Activated naive CD8-positive, alpha-beta T cell treated with anti-CD3 and anti-CD28 coated beads for 36 hours (primary cell): ENCODE measurements at places on chromosomes 6 and 20.

DNA sequence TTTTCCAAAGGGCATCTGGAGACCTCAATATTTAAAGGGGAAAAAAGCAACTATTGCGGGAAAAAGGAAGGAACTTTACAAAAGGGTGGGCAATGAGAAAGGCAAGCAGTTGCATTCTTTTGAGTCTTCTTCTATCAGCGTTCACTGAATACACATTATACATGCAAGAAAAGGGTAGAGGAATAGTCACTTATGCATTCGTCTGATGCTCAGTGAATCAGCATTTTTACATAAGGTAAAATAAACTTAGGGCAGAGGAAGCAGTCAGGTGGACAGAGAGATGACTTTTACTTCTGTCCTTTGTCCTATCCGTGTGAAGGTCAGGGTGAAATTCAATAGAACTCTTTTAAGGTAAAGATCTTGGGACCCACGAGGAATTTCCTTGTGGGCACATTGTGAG is 49.3 kb downstream of the PRND start:
- DNase-seq: no peak

DNA sequence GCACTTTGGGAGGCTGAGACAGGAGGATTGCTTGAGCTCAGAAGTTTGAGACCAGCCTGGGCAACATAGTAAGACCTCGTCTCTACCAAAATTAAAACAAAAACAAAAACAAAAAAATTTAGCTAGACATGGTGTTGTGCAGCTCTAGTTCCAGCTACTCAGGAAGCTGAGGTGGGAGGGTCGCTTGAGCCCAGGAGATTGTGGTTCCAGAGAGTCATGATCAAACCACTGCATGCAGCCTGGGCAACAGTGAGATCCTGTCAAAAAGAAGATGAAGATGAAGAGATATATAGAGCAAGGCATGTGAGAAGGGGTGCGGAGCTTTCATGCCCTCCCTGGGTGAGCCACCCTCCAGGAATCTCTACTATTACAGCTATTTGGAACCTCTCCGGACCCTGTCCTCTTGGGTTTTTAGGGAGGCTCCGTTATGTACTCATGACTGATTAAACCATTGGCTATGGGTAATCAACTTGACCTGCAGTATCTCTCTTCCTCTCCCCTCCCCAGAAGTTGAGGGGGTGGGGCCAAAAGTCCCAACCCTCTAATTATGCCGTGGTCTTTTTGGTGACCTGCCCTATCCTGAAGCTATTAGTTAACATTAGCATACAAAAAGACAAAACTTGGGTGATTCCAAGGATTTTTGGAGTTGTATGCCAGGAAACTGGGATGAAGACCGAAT is 9.0 kb downstream of the POLH start:
- no peak for DNase-seq

DNA sequence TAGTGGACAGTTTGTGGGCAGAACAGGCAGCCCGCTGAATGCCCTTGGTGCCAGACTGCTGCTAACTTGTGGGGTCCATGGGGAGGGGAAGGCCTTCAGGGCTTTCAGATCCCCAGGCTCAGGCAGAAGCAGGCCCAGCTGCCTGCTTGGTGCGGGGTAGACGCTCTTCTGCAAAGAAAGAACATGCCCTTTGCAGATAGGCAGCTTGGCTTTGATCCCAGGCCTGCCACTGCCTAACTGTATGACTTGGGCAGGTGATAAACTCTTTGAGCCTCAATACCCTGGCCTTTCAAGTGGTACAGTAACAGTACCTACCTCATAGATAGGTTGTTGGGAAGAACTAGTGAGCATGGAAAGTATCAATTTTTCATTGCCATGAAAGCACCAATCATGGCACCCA is 28.4 kb downstream of the CHMP4B start:
- no peak for DNase-seq

DNA sequence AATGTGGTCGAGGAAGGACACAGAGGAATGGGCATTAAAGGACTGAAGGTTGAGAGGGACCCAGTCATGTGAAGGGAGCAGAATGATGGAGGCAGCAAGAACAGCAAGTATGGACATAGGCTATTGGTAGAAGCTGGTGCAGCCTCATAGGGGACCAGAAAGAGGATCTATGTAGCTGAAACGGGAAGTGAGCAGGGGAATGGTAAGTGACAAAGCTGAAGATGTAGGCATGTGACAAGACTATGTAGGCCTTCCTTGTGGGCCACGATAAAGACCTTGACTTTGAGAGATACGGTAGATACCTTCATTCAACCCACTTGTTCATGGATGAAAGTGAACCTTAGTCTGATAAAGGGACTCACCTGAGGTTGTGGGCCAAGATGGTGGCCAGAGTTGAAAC is 3.5 kb downstream of the CTNNBL1 start:
- no peak for DNase-seq

DNA sequence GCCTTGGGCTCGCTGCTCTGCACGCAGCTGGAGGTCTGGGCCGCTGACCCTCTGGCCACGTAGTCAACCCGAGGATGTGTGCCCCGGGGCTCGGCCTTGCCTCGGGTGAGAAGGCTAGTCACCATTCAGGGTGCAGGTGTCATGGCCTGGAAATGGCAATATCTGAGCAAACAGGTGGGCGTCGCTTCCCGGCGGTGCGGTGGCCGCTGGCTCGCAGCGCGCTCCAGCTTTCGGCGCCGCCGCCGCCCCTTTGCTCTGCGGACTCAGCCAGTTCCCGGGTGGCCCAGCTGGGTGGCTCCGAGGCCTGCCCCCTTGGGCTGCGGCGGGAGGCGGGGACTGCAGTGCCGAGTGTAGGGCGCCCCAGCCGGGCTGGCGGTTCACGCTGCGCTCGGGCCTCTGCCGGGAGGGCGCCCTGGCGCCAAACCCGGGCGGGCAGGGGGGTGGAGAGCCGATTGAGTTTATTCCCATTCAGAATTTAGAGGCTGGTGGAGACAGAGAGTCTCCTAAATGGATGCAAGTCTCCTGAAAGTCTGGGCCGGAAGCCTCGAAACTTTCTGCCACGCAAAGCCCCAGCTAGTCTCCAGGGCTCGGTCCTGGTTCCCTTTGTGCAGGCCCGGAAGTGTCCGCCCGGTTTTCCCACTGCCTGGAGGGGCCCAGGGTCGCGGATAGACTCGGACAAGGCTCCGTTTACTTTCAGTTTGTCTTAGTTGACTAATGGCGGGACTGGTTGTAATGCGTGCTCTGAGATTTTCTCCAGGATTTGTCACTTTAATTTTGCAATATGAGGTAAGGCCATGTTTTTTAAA is 11.3 kb upstream of the TFAP2A start:
- no peak for DNase-seq

DNA sequence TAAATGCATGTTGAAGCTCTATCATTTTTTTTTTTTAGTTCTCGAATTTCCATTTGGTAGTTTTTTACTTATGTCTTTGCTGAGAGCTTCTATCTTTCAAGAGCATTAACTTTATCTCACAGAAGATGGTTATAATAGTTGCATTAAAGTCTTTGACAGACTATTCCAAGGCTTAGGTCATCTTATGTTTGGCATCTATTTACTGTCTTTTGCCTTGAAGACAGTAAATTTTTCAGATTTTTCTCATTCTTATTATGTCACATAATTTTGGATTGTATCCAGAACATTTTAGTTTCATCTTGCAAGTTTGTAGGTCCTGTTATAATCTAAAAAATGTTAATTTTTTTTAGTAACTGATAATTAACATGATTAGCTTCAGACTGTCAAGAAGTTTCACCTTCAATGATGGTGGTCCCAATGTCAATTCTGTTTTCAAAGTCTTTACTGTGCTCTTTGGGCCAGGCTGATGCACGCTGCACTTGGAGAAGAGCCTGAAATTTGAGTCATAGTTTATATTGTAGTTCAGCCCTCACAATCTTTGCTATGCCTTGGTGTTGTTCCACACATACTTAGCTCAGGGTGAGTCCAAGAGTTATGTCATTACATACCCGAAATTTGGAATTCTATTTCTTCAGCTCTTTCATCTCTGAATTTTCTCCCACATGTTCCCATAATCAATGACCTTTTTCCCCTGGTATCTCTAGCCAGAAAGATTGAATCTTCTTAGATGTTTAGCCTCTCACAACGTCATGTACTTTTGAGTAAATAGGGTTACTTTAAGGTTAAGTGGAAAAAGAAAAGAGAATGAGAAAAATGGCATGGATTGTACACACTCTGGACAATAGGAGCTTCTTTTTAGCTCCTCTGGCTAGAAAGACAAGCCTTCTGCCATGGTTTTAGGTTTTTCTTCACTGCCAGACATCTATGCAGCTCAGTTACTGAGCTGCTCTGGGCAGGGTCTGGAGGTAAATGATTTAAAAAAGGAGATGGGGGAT is 110.3 kb upstream of the BTBD3 start:
- no peak for DNase-seq

DNA sequence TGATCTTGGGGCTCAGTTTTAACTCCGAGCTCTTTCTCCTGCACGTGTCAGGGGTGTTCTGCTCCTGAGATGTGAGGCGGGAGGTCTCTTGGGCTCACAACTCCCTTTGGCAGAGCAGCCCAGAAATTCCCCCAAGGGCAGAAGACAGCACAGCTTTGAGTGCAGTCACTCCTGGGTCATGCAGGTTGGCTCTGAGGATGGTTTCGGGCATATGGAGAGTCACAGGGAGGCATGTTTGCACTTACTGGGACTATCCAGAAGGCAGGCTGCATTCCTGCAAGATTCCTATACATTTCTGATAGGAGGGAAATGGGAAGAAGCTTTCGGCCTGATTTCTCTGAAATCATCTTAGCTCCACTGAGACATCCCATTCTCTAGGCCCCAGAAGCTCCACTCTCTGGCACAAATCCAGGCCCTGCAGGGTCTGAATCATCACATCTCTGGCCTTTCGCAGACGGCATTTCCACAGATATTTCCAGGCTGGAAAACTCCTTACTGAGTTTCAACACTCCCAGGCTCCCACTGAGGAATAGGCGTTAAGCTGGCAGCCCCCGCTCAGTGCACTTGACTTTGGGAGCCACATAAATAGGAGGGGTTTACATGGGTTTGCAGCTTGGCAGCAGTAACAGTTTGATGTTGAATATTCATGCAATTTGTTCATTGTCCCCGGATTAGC is 39.7 kb downstream of the AGPAT4 start:
- DNase-seq: no peak

DNA sequence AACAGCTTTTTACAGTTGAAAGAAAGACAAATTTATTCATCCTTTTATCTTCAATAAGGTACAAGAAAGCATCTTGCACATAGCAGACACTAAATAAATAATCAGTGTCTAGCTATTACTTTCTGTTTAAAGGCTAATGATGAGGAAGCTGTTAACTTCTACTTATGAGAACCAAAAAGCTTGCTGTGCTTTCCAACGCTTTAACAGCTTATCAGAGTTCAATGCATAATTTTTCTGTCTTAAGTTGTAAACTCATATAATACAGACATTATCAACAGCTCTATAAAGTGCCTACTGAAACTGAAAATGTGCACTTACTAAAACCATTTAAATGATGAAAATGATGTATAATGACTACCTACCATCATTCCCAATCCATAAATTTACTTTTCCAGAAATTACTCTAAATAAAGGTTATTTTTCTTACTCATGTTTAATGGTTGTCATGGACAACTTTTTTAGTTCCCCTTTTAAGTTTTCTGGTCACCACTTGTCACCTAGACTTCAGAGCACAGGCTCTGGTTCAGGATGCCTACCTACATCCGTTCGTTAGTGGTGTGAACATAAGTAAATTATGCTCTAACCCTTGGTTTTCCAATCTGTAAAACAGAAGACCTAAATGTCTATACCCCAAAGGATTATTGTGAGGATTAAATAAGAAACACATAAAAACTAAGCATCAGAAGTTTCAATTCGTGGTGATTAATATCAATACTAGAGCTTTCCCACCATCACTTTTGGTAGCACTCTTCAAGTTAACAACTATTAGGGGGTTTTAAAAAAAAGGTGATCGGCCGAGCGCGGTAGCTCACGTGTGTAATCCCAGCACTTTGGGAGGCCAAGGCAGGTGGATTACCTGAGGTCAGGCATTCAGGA is 8.0 kb downstream of the PNISR start:
- no peak for DNase-seq

- DNase-seq: no peak
Observed at GRCh38 chr6:34065466-34066217, 80.2 kb downstream of the GRM4 start.

DNA sequence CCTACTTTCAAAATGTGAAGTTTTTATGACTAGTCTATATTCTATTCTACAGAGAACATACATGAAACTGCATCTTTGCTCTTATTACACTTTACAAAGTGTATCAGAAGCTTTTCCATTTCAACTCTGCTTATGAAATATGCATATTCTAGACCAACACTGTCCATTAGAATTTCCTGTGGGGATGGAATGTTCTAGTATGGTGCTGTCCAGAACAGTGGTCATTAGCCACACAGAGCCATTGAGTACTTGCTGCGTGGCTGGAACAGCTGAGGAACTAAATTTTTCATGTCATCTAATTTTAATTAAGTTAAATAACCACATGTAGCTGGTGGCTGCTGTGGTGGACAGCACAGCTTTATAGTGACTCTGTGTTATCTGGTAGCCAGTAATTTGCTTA is 105.9 kb upstream of the PDE10A start:
- no peak for DNase-seq

GRCh38 chr6:42915732-42916131 is at the start of gene PTCRA:
Gene PTCRA (plus strand): TSS chr6:42916053. CDS start chr6:42916070, 17 bp downstream.
- no peak for DNase-seq

DNA sequence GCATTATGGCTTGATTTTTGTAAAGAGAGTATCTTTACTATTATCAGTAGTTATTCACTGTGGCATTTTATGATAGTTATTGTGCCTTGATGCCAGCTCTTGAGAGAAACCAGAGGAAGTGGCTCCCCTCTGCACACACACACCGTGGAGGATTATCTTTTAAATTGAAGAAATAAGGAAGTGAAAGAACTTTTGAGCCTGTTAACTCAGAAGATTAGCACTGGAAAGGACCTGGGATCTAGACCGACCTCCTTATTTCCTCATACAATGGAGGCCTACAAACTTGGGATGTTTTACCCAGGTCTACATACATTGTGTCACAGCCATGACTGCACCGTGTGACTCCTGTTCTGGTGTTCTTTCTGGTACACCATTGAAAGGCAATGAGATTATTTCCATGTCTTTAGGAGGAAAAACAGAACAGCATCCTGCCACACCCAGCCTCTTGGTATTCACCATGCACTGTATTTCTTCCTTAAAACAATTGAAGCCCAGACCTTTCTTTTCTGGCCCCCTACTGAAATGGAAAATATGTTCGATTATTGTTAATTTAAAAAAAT is 40.6 kb downstream of the HECA start:
- no peak for DNase-seq

DNA sequence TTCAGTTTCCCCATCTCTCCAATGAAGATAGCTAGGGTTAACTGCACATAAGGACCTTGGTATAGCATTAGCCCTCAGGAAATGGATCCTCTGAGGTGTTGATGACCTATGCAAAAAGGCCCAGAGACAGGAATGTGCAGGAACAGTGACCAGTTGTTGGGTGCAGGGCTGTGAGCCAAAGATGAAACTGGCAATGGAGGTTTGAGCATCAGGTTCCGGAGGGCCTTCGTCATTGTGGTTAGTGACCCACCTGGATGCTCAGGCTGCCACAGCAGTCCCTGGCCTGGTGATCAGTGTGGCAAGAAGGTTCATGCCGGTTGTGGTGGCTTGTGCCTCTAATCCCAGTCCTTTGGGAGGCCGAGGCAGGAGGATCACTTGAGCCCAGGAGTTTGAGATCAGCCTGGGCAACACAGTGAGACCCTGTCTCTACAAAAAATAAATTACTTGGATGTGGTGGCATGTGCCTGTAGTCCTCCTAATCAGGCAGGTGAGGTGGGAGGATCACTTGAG is 43.7 kb downstream of the TM9SF4 start:
- DNase-seq: no peak
